Right atrium auricular region (tissue), 2 donors: ENCODE measurements at places on chromosomes 2 and 18. TPM values are rescaled to one million over a fixed set of nuclear protein-coding genes. Genes with fewer than 3 reads are reported as not detected.
A peak's percentile ranks its signal among the peaks of the same experiment; 100 is the strongest.

DNA sequence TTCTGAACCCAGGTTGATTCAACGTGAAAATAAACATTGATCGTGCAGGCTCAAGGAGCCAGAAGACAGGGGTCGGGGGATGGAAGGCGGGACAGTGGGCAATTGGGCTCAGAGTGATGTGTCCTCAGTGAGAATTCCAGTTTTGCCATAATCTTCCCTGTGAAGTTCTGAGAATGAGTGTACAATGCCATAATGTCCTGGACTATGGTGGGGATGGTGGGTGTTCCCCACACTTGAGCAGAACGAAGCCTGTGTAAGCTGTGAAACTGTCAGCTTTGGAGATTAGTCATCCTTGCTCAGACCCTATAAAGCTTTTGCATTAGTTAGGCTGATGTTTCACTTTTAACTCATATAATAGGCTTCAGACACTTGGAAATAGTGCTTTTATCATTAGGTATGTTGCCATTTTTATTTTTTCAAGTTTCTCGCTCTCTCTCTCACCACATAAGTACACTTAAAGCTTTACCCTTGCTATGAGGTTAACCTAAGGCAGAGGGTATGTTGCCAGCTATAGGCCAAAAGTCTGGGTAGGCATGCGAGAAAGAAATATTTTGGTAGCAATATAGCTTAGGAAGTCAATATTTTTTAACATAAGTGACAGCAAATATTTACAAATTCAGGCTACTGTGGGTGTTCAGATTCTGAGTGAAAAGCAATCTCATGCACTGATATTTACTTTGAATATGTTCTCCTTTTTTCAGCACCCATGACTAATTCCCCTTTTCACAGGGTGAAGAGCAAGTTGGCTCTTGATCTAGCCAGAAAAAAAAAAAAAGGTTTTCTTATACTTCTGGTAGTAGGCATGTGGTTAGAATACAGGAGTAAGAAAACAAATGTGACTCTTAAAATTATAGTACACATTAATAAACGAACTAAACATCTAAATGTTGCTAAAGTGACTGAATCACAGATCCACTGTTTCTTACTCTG is 47.2 kb downstream of the CDC42EP3 start:
- no peak overlapping the region for H3K27ac ChIP-seq
- H3K4me3 ChIP-seq: no peak overlapping the region
- DNase-seq: no peak
- no peaks in the 10 kb centered on the region for H3K36me3 ChIP-seq

DNA sequence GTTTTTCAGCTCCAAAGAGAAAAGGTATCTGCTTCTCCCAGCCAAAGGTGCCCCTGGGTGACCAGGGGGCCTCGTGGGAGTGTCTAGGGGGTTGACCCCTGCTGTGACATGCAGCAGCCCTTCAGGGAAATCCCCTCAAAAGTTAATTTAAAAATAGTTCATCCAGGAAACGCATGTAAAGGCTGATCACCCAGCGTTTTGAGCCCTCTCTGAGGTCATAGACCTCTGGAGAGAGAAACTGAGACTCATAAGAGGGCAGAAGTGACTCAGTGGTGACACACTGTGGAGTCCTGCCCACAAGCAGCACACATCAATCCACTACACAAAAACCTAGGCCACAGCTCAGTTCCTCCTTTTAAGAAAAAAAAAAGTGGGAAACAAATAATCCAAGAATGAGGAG is 11.9 kb downstream of the GAL3ST2 start:
- H3K4me3 ChIP-seq: no peak overlapping the region
- H3K27ac ChIP-seq: no peak overlapping the region
- no peaks in the 10 kb centered on the region for H3K4me1 ChIP-seq
- no peaks in the 10 kb centered on the region for H3K36me3 ChIP-seq

GRCh38 chr2:7867867-7868266 is 814.0 kb upstream of the ID2 start:
- H3K4me3 ChIP-seq: no peak overlapping the region
- H3K36me3 ChIP-seq: no peaks in the 10 kb centered on the region
- no peak overlapping the region for H3K27ac ChIP-seq
- H3K27me3 ChIP-seq: no peaks in the 10 kb centered on the region

GRCh38 chr2:96970248-96970875 is 16.0 kb downstream of the FAM178B start:
- no peak overlapping the region for H3K4me3 ChIP-seq
- no peaks in the 10 kb centered on the region for H3K27me3 ChIP-seq
- H3K36me3 ChIP-seq: no peaks in the 10 kb centered on the region
- no peaks in the 10 kb centered on the region for H3K4me1 ChIP-seq
- no peak overlapping the region for H3K27ac ChIP-seq

- no peaks in the 10 kb centered on the region for H3K36me3 ChIP-seq
- DNase-seq: no peak
- no peaks in the 10 kb centered on the region for H3K4me1 ChIP-seq
- H3K27ac ChIP-seq: no peak overlapping the region
- no peak overlapping the region for H3K4me3 ChIP-seq
Observed at GRCh38 chr18:44830581-44830980, 149.9 kb downstream of the SETBP1 start.

DNA sequence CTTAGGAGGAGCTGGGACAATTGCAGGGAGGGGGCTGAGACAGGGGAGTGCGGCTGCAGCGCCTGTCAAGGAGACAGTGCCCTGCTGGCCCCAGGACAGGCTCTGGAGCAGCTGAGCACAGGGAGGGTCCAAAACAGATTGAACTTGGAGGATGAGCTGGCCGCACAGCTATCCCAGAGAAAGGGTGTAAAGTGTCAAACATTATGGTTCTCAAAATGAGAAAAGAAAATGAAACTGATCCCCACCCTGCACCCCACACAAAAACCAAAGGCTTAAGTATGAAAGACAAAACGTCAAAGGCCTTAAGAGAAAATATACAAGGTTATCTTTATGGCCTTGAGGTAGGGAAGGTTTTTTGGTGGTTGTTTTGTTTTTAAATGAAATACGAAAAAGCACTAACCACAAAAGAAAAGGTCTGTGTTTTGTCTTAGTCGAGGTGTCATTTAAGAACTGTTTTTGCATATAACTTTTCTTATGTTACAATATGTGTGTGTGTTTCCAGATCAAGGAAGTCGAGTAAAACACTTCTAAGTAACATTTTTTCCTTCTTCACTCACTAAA is 111.8 kb downstream of the HDAC4 start:
- no peaks in the 10 kb centered on the region for H3K36me3 ChIP-seq
- no peaks in the 10 kb centered on the region for H3K4me1 ChIP-seq
- no peak overlapping the region for H3K4me3 ChIP-seq
- no peak for DNase-seq

DNA sequence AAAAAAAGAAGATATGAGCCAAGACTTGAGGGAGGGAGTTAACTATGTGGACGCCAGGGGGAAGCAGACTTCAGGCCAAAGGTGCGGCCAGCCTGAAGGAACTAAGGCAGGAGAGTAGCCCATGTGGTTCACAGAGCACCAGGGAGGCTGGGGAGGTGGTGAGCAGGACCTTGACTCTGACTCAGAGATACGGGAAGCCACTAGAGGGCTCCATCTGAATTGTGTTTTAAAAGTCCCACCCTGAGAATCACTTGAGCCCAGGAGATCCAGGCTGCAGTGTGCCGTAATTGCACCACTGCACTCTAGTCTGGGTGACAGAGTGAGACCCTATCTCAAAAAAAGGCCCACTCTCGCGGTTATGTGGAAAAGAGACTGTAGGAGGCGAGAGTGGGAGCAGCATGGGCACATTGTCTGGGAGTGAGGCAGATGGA is 12.3 kb downstream of the CEP192 start:
- no peak overlapping the region for H3K27ac ChIP-seq
- peaks cover 10% of the 10 kb centered on the region for H3K36me3 ChIP-seq
- H3K4me3 ChIP-seq: no peak overlapping the region

- no peaks in the 10 kb centered on the region for H3K4me1 ChIP-seq
- H3K27me3 ChIP-seq: no peaks in the 10 kb centered on the region
- H3K36me3 ChIP-seq: no peaks in the 10 kb centered on the region
- no peak for DNase-seq
Observed at GRCh38 chr2:190304404-190304803, 15.2 kb downstream of the HIBCH start.

- no peaks in the 10 kb centered on the region for H3K27me3 ChIP-seq
- H3K36me3 ChIP-seq: no peaks in the 10 kb centered on the region
- no peak overlapping the region for H3K4me3 ChIP-seq
- H3K27ac ChIP-seq: no peak overlapping the region
- no peak for DNase-seq
Observed at GRCh38 chr2:217068677-217069250, 208.9 kb upstream of the TNP1 start.

DNA sequence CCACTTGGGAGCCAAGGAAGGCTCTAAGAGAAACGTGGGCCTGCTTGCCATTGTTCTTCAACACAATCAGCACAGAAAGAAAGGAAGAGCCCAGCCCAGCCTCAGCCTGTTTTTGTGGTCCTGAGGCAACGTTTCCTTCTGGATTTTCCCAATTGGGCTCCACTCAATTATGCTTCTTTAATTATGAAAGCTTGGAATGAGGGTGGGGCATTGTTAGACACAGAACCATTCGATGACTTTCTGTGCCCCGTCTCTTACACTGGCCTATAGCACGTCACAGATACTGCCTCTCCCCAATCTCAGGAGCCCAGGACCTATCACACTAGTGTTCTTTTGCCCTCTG is 207.4 kb downstream of the ZFP36L2 start:
- no peaks in the 10 kb centered on the region for H3K36me3 ChIP-seq
- H3K4me1 ChIP-seq: peaks cover 22% of the 10 kb centered on the region
- peak overlapping the region; percentile 66 for H3K27ac ChIP-seq
- H3K27me3 ChIP-seq: no peaks in the 10 kb centered on the region
- H3K4me3 ChIP-seq: no peak overlapping the region
- no peak for DNase-seq

- no peaks in the 10 kb centered on the region for H3K36me3 ChIP-seq
- H3K27me3 ChIP-seq: no peaks in the 10 kb centered on the region
- H3K4me1 ChIP-seq: no peaks in the 10 kb centered on the region
Observed at GRCh38 chr2:172986040-172986439, 89.6 kb upstream of the MAP3K20 start.

GRCh38 chr18:51257150-51257549 is 59.7 kb upstream of the MEX3C start:
- no peak overlapping the region for H3K27ac ChIP-seq
- H3K4me3 ChIP-seq: no peak overlapping the region

GRCh38 chr2:180983468-180984242 is 3.2 kb downstream of the UBE2E3 start:
- no peaks in the 10 kb centered on the region for H3K4me1 ChIP-seq
- H3K36me3 ChIP-seq: no peaks in the 10 kb centered on the region
- H3K27me3 ChIP-seq: no peaks in the 10 kb centered on the region
- no peak overlapping the region for H3K27ac ChIP-seq
- no peak for DNase-seq

DNA sequence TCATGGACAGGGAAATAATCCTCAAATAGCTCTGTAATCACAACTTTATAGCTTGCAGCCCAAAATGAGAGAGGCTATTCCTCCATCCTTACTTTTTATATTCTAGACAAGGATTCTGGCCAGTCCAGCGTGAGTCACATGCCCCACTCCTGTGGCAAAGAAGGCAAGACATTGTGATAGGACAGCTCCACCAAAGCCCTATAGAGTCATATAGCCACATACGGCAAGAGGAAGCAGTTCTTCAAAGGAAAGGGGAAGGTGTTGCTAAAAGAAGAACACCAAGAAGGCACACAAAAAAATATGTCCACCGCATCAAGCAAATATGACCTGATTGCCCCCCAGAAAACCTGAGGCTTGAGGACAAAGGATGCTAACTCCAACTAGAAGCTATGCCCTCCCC is 3.4 kb upstream of the GFPT1 start:
- peaks cover under 1% of the 10 kb centered on the region for H3K36me3 ChIP-seq
- no peaks in the 10 kb centered on the region for H3K27me3 ChIP-seq
- no peak for DNase-seq

DNA sequence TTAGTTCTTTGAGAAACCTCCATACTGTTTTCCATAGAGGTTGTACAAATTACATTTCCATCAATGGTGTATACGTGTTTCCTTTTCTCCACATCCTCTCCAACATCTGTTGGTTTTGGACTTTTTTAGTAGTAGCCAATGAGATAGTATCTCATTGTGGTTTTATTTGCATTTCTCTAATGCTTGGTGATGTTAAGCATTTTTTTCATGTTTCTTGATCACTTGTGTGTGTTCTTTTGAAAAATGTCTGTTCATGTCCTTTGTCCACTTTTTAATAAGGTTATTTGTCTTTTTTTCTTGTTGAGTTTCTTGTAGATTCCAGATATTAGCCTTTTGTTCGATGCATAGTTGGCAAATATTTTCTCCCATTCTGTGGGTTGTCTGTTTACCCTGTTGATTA is 392.3 kb upstream of the ZEB2 start:
- H3K27me3 ChIP-seq: no peaks in the 10 kb centered on the region
- no peaks in the 10 kb centered on the region for H3K36me3 ChIP-seq
- H3K4me1 ChIP-seq: no peaks in the 10 kb centered on the region
- H3K27ac ChIP-seq: no peak overlapping the region
- no peak for DNase-seq

GRCh38 chr2:72797740-72798139 is 28.1 kb downstream of the EXOC6B start:
- no peaks in the 10 kb centered on the region for H3K36me3 ChIP-seq
- no peak for DNase-seq
- no peak overlapping the region for H3K27ac ChIP-seq
- H3K27me3 ChIP-seq: no peaks in the 10 kb centered on the region
- no peak overlapping the region for H3K4me3 ChIP-seq

DNA sequence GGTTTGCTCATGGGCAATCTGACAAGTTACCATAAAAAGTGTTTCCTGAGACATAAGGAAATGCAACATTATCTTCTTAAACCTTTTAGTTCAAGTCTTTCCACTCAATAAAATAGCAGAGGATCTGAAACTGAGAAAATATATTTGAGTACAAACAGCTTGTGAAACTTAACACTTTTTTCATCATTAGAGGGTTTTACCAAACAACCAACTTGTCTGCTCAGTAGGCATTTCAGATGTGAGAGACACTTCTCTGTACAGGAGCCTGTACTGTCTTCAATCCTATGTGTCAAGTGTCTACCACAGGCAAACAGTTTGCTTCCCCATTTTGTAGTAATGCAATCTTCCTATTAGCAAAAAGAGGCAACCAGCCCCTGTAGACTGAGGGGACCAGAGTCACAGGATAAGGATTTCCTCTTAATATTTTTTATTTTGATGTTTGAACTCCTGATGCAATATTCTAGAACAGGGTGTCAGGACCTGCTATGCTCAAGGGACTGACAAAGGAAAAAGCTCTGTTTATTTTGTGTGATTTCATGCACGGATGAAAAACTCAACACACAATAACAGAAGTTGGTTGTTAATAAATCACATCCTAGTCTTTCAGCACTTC is 159.1 kb upstream of the LHCGR start:
- no peaks in the 10 kb centered on the region for H3K27me3 ChIP-seq
- no peaks in the 10 kb centered on the region for H3K4me1 ChIP-seq
- no peak overlapping the region for H3K27ac ChIP-seq
- no peak overlapping the region for H3K4me3 ChIP-seq
- H3K36me3 ChIP-seq: no peaks in the 10 kb centered on the region

DNA sequence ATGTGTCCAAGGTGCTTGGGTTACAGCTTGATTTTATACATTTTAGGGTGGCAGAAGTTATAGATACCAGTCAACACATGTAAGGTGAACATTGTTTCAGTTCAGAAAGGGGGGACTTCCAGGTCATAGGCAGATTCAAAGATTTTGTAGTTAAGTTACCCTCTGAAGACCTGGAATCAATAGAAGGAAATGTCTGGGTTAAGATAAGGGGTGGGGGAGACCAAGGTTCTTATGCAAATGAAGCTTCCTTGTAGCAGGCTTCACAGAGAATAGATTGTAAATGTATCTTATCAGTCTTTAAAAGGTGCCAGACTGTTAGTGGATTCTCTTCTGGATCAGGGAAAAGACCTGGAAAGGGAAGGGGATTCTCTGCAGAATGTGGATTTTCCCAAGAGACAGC is 42.4 kb downstream of the BMPR2 start:
- DNase-seq: no peak
- no peak overlapping the region for H3K4me3 ChIP-seq
- H3K27ac ChIP-seq: no peak overlapping the region
- no peaks in the 10 kb centered on the region for H3K36me3 ChIP-seq

SPHKAP gene
- total RNA-seq: 75.5 TPM

TXNDC2 gene
- total RNA-seq: not detected

MAB21L4 gene
- not detected for total RNA-seq

AGXT gene
- not detected for total RNA-seq

GPC1 gene
- total RNA-seq: 103 TPM

VIT gene
- 12.3 TPM for total RNA-seq
